ENCODE measurements at places on chromosomes 13 and 19.

GRCh38 chr13:51330791-51331190 lies 8.7 kb upstream of the SERPINE3 start:
- no peak for DNase-seq

- DNase-seq, result no peak
These were observed 89.8 kb downstream of the GNG7 start for GRCh38 chr19:2612619-2613249.

DNA sequence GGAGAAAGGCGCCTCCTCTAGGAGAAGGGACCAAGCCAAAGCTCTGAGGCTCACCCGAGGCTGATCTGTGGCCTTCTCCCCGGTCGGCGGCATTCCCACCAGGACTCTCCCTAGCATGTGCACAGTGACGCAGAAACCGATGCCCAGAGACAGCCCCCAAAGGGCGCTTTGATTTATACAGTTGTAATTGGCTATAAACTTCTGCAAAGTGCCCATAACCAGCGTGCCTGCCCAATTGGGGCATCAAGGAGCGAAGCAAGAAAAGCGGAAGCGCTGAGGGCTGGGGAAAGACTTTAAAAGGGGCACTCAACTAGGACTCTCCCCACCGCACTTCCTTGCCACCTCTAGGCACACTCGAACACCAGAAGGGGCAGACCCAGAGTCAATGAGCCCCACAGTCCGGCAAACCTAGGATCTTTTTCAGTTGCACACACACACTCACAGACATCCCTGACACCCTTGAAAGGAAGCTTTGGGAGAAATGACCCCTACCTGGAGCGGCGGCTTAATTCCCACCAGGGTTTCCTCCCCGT lies 1.8 kb downstream of the CDX2 start:
- DNase-seq, result no peak

GRCh38 chr19:3283246-3283751 lies 58.8 kb downstream of the CELF5 start:
- no peak for DNase-seq

GRCh38 chr19:31347828-31348392 lies 1.3 kb downstream of the TSHZ3 start:
- peak; percentile 31 for DNase-seq

- DNase-seq, result no peak
These were observed 1361.9 kb downstream of the UQCRFS1 start for GRCh38 chr19:27851002-27851481.

- DNase-seq, result no peak
These were observed 99.9 kb downstream of the TNFSF13B start for GRCh38 chr13:108369412-108369811.

- DNase-seq, result no peak
These were observed 2.7 kb downstream of the WDR88 start for GRCh38 chr19:33134571-33135041.

DNA sequence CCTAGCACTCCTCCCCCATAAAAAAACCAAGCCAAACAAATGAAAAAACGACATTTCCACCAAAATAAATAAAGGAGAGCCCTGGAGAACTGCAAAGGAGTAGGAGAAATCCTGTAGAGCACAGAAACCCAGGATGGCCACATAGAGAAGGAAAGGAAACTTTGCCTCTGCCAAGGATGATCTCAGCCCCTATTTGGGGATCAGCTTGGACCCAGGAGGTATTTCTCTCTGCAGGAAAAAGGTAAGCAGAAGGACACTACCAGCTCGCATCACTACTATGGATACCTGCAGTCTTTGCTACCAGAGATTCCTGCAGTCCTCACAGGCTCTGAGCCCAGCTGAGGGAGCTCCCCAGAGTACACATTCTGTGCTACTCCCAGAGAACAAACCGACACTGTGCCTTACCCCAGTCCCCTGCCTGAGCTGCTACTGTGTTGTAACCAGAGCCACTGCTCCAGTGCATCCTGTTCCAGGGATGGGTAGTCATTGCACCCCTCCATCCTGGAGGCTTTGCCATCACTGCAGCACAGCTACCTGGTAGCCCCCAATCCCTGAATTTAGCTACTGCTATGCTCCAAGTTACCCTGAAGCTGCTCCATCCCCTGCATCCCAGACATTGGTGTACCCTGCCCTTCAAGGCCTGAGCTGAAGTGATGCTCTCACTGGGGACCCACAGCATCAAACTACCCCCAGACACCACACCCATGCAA lies 41.7 kb downstream of the VWA8 start:
- no peak for DNase-seq

GRCh38 chr13:50761406-50761805 lies 82.1 kb downstream of the DLEU7 start:
- DNase-seq, result no peak

DNA sequence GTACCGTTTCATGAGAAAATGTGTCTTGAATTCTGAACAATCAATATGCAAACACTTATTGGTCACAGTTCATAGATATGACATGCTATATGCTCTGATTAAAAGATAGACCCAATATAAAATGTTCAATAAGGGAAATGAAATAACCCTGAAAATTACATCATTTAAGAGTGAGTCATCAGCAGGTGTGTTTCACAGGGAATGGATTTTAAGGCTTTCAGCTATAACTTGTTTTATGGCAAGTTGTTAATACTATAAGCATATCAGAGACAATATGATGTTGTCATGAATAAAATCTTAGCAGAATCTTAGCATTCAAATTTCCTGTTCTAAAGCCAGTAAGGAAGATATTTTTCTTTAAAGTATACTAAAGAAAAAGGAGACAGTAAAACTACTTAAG lies 483.4 kb upstream of the PCDH9 start:
- DNase-seq, result no peak

DNA sequence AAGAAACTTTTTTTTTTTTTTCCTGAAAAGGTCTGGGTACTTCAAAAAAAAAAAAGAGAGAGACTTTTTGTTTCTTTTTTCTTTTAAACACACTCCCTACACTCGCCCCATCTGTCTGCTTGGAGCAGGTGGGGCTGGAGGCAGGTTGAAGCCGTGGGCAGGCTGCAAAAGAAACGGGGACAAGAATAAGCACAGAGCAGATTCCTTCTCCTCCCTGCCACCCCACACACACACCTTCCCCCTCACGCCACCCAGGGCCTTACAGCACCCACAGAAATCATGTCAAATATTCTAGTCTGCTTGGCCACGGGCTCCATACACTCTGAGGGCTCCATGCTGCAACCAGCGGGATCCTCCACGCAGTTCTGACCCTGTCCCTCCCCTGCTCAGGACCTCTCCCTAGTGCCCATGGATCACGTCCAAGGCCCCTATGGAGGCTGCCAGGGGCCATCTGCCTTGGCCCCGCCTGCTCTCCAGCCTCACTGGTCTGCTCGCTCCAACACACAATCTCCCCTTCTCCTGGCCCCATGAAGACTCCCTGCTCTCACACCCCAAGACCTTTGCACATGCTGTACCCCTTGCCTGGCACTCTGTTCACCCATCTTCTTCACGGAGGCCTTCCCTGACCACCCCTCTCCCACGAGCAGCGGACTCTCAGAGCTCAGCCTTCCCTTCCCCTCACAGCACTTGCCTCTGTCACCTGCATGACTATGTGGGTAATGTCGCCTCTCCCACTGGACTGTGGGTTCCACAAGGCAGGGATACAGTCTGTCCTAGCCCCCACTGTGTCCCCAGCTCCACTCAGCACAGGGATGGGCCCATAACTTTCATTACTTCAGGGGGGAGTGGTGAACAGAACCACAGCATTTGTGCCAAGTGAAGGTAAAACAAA lies 11.4 kb downstream of the AKT2 start:
- DNase-seq, result no peak

GRCh38 chr13:95246292-95247082 lies 54.8 kb downstream of the ABCC4 start:
- DNase-seq, result no peak

DNA sequence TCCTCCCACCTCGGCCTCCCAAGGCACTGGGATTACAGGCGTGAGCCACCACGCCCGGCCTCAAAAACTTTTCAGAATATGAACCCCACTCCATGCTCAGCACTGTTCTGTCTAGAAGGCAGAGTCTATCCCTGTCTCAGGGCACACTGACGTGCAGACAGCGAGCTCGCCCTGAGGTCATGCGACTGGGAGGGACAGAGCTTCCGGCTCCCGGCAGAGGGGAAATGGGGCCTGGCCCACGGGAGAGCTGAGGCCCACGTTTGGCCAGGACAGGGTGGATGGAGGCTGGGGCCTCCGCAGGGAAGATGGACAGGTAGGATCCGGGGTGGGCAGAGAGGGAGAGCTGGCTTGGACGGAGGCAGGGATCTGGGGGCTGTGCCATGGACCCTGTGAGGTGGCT lies 2.8 kb upstream of the AZU1 start:
- no peak for DNase-seq

DNA sequence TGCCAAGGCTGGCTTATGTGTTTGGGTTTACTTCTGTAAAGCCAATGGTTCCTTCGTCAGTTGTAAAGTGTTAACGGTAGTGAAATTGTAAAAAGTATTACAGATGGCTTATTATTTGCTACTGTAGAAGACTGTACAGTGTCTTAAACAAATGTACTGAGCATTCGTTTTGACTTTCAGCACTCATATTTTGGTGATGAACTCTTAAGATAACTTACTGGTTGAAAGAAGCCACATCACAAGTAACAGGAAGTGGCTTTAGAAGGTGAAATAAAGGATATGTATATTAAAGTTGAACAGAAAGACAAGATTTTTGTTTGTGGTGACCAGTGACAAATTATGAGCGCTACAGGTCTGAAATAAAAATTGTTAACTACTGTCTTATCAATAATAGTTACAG lies 64.2 kb downstream of the URI1 start:
- DNase-seq, result no peak

GRCh38 chr13:114049026-114049425 lies 75.2 kb upstream of the C13orf46 start:
- no peak for DNase-seq

DNA sequence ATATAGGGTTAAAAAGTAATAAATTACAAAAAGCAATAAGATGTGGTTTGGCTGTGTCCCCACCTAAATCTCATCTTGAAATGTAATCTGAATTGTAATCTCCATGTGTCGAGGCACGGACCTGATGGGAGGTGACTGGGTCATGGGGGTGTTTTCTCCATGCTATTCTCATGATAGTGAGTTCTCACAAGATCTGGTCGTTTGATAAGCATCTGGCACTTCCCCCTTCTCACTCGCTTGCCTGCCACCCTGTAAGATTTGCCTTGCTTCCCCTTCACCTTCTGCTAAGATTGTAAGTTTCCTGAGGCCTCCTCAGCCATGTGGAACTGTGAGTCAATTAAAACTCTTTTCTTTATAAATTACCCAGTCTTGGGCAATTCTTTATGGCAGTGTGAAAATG lies 577.4 kb downstream of the TBC1D4 start:
- no peak for DNase-seq
